ENCODE measurements at places on chromosomes 5 and 9. TPM values are rescaled to one million over a fixed set of nuclear protein-coding genes. Genes with fewer than 3 reads are reported as not detected.

Gene PCDHB13
- 4.5 TPM for total RNA-seq

Gene GPX8
- total RNA-seq = 229 TPM

Gene TAS2R1
- total RNA-seq = 0.31 TPM

Gene TLX3
- total RNA-seq = not detected

Gene FREM1
- total RNA-seq = not detected

Gene HTR4
- not detected for total RNA-seq

Gene ABLIM3
- total RNA-seq = 29.3 TPM

DNA sequence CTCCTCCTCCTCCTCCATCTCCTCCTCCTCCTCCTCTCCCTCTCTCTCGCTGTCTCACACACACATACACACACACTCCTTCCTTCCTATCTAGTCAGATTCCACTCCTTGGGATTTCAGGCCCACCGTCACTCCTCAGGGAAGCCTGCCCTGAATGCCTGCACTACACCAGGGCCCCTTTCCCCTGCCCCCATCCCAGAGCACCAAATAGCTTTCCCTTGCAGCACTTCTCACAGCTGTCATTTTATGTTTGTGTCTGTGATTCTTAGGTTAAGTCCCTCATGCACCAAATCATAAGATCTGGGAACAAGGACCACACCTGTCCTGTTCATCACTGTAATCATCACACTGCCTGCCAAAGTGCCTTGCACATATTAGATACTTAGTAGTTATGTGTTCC is 86.5 kb upstream of the GABRP start:
- no peaks in the 10 kb centered on the region for H3K4me1 ChIP-seq
- H3K27ac ChIP-seq = no peak overlapping the region
- no peak overlapping the region for H3K4me3 ChIP-seq
- peaks cover 9% of the 10 kb centered on the region for H3K27me3 ChIP-seq
- no peak for DNase-seq
- H3K36me3 ChIP-seq = no peaks in the 10 kb centered on the region

DNA sequence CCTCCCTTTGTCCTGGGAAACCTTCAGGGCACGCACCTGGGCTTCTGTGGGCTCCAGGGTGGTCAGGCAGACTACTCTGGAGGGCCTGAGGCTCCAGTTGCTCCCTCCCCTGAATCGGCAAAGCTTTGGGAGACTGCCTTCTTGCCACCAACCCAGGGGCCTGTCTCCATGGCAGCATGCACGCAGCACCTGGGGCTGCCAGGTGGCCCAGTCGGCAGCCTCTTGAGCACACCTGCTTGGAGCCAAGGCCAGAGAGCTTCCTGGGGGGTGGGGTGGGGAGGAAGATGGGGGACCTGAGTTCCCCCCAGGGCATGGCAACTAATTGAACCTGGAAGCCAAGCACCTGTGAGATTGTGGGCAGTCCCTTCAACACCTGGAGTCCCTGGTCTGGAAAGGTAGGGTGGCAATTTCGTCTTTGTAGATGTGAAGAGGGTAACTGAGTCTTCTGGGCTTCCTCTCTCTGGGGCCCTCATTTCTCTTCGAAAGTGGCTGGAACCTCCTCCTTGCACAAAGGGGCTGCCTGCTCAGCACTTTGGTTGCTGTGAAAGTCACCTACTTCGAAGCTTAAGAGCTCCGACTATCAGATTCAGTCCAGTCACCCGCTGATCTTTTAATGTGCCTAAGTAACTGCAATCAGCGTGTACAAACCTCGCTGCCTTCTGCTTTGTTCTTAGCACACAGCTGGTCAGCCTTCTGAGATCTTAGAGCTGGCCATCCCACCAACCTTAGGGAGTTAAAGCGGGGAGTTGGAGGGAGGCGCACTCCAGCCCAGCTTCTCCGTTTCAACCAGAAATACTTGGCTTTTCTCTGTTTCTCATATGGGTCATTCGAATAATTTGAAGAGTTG is 4.0 kb downstream of the RNF183 start:
- H3K27ac ChIP-seq = no peak overlapping the region
- no peak overlapping the region for H3K4me3 ChIP-seq
- no peak for DNase-seq
- H3K27me3 ChIP-seq = peaks cover 14% of the 10 kb centered on the region
- no peaks in the 10 kb centered on the region for H3K4me1 ChIP-seq

- H3K27ac ChIP-seq = peak overlapping the region; percentile 89
- peak; percentile 11 for DNase-seq
- no peaks in the 10 kb centered on the region for H3K36me3 ChIP-seq
- peak overlapping the region; percentile 94 for H3K4me3 ChIP-seq
- H3K27me3 ChIP-seq = peaks cover 2% of the 10 kb centered on the region
Measured at GRCh38 chr9:127876764-127877562, 512 bp downstream of the AK1 start.

- peak; percentile 72 for DNase-seq
- H3K36me3 ChIP-seq = no peaks in the 10 kb centered on the region
- no peaks in the 10 kb centered on the region for H3K27me3 ChIP-seq
- peaks cover 79% of the 10 kb centered on the region for H3K4me1 ChIP-seq
- H3K4me3 ChIP-seq = peak overlapping the region; percentile 20
- peak overlapping the region; percentile 56 for H3K27ac ChIP-seq
Measured at GRCh38 chr5:40478766-40479165, 200.9 kb upstream of the PTGER4 start.

- peak overlapping the region; percentile 92 for H3K4me3 ChIP-seq
- peaks cover 3% of the 10 kb centered on the region for H3K27me3 ChIP-seq
- peaks cover 14% of the 10 kb centered on the region for H3K36me3 ChIP-seq
- H3K4me1 ChIP-seq = peaks cover 51% of the 10 kb centered on the region
Measured at GRCh38 chr9:125744616-125745015, 2.6 kb upstream of the PBX3 start.

- no peak for DNase-seq
- H3K4me3 ChIP-seq = no peak overlapping the region
Measured at GRCh38 chr5:108898707-108899106, 151.0 kb downstream of the FER start.

DNA sequence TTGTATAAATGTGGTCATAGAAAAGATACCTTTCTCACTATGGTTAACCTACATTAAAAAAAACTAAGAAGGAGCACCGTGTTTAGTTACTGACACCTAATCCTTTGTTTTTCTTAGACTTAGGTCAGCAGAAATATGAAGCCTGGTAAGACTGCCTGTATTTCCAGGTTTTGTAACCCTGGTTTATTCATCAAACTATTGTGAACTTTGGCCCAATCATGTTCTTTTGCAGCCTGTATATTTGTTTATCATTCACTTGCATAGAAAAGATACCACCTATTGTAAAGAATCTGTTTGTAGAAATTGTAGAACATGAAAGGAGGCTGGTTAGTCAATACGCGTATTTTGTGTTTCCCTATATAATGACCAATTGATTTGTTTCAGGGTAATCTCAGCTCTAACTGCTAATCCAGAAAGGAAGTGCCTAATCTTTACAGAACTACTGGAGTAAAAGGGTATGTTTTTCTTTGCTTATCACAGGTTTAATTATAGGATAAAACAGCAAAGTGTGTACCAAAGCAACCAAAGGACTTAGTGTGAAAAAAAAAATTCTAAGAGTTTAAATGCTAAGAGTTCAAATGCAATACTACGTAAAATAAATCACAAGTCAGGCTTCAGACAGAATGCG is 103.6 kb downstream of the LURAP1L start:
- H3K27me3 ChIP-seq = no peaks in the 10 kb centered on the region
- H3K36me3 ChIP-seq = no peaks in the 10 kb centered on the region
- no peak overlapping the region for H3K27ac ChIP-seq

GRCh38 chr9:132032238-132032950 is 47.3 kb downstream of the MED27 start:
- no peak overlapping the region for H3K4me3 ChIP-seq
- no peak for DNase-seq
- H3K36me3 ChIP-seq = no peaks in the 10 kb centered on the region
- no peaks in the 10 kb centered on the region for H3K27me3 ChIP-seq
- H3K4me1 ChIP-seq = peaks cover 49% of the 10 kb centered on the region

- H3K4me1 ChIP-seq = peaks cover 96% of the 10 kb centered on the region
- no peak for DNase-seq
- peaks cover 56% of the 10 kb centered on the region for H3K27me3 ChIP-seq
- H3K36me3 ChIP-seq = peaks cover 94% of the 10 kb centered on the region
Measured at GRCh38 chr5:95899829-95900228, 61.8 kb downstream of the ELL2 start.

DNA sequence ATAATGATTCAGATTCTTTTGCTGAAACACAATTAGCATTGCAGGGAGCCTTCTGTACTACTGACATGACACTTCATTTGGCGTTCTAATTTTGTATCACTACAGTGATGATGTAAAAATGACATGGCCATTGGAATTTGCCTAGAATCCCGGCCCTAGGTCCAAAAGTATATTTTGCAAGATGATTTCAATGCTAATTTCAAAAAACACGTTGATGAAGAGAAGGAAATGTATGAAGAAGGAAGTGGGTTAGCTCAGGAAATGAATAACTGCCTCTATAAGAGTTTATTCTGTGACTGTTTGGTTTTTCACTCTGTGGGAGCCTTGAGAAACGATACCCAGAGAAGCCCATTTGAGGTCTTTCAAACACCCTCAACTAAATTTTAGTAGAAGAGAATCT is 59.3 kb downstream of the OSTF1 start:
- peak overlapping the region; percentile 58 for H3K4me3 ChIP-seq
- H3K4me1 ChIP-seq = peaks cover 47% of the 10 kb centered on the region
- DNase-seq = no peak
- peak overlapping the region; percentile 79 for H3K27ac ChIP-seq

DNA sequence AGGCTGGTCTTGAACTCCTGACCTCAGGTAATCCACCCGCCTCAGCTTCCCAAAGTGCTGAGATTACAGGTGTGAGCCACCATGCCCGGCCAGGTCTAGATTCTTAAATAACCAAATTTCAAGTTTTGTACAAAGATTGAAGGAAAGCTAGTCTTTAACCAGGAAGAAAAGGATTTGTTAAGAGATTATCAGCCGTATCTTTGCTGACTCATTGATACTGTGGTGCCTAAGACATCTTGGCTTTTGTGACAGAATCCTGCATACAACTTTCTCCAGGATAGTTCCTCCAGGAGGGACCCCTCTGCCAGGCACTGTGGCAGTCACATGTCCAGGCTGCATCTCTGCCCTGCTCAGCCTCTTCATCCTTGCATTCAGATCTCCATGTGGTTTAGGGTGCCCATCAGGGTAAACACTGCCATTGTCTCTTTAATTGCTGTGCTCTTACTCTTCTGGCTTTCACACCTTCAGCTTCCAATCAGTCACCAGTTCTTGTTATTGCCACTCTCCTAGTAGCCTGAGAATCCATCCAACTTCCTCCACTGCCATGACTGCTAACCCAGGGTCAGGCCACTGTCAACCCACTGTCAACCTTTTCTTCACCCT is 10.0 kb downstream of the MAP3K1 start:
- no peaks in the 10 kb centered on the region for H3K36me3 ChIP-seq
- peaks cover 14% of the 10 kb centered on the region for H3K4me1 ChIP-seq
- no peaks in the 10 kb centered on the region for H3K27me3 ChIP-seq
- no peak for DNase-seq
- no peak overlapping the region for H3K4me3 ChIP-seq

- no peak overlapping the region for H3K27ac ChIP-seq
- no peaks in the 10 kb centered on the region for H3K4me1 ChIP-seq
- DNase-seq = no peak
- no peak overlapping the region for H3K4me3 ChIP-seq
Measured at GRCh38 chr9:100637787-100638186, 59.9 kb downstream of the CAVIN4 start.

- H3K4me3 ChIP-seq = no peak overlapping the region
- no peak for DNase-seq
- H3K4me1 ChIP-seq = peaks cover 46% of the 10 kb centered on the region
- H3K36me3 ChIP-seq = peaks cover 12% of the 10 kb centered on the region
- H3K27me3 ChIP-seq = peaks cover 2% of the 10 kb centered on the region
Measured at GRCh38 chr9:105331160-105331559, 86.7 kb downstream of the SLC44A1 start.

Measured in HFFc6 (cell line).